ENCODE measurements at places on chromosomes 5 and 9.

DNA sequence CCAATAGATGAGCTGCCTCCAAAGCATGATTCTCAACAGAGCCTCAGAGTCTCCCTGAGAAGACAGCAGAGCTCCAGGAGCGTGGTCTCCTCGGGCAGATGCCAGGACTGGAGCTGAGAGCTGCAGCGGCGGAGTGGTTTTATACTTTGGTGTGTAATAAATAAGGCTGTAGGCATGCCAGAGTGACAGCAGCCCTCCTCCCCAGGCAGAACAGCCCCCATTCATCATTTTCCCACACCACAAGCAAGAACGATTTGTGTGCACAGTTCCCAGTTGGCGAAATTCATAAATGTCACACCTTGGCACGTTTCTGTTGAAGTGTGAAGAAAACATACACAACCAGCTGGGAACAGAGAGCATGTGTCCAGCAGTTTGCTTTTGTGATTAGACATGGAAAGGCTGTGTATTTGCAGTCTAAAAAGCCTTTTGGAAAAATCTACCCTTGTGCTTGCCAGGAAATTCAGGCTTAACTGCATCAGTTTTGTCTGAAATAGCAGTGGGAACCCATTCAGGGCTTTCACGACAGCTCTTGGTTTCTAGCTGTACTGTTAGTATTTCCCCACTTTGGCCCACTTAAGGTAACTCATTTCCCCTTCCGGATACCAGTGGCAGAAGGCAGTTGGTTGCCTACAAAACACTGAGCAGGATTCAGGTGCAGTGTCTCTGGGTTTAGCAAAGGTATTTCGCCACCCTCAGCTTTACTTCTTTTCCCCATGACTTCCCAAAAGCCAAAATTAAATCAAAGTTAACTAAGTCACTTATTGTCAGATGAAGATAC is at the start of gene C1QTNF3:
C1QTNF3 (minus strand) TSS at position 115 of the 778 bp plus-strand sequence; CDS start at position 27, 88 bp downstream.
- DNase-seq: no peak

GRCh38 chr5:168844016-168844921 is 265.1 kb upstream of the PANK3 start:
- DNase-seq: no peak

DNA sequence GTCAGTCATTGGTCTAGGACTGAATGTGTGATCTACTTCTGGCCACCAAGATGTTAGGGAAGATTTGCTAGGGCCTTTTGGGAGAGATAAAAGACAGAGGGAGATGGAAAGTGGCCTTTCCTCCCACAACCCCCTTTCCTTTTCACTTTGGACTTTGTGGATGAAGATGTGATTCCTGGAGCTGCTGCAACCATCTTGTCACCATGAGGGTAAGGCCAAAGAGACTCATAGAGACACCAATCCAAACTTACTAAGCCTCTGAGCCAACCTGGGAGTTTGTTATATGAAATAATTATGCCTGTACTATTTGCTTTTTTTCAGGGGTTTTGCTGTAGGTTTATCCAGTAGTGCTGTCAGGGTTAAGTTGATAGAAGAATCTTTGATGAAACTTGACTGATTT is 111.8 kb upstream of the SMIM23 start:
- DNase-seq: no peak

- DNase-seq: no peak
Measured at GRCh38 chr5:56606192-56606591, 209.2 kb upstream of the MAP3K1 start.

DNA sequence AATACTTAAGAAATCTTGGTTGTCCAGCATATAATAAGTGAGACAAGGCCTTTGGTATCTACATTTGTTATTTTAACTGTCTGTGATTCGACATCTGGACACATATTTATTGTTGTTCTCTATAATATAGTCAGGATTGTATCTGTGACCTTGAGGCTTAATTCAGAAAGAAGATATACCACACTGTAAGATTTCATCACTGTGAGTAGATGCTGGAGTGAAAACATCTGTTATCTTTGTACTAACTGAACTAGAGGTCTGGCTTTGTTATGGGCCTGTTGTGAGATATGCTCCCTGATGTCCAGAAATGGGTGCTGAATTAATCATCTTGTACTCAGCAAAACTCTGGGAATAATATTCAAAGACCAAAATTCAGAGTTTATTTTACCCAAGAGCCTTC is 148.5 kb downstream of the ISOC1 start:
- no peak for DNase-seq

GRCh38 chr5:140111011-140111858 is 2.7 kb upstream of the PURA start:
- DNase-seq: no peak

GRCh38 chr9:3012842-3013241 is 168.9 kb upstream of the PUM3 start:
- no peak for DNase-seq

DNA sequence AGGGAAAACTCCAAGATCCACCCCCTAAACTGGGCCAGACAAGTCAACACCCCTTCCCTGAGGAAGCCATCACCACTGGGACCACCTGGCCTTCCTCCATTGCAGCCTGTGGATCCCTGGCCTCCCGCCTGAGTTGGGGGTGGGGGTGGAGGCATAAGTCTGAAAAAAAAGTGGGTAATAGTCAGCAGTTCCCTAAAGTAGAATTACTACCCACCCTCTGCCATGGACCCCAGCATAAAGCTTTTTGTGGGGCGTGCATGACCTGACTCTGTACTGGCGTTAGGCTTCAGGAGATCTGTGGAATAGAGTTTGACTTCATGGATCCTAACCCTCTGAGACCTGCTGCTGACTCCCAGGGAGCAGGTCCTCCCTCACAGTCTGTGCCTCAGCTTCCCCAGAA is 2.0 kb upstream of the CXXC5 start:
- DNase-seq: no peak

GRCh38 chr5:18653216-18653752 is 1019.0 kb downstream of the TAF11L14 start:
- no peak for DNase-seq

DNA sequence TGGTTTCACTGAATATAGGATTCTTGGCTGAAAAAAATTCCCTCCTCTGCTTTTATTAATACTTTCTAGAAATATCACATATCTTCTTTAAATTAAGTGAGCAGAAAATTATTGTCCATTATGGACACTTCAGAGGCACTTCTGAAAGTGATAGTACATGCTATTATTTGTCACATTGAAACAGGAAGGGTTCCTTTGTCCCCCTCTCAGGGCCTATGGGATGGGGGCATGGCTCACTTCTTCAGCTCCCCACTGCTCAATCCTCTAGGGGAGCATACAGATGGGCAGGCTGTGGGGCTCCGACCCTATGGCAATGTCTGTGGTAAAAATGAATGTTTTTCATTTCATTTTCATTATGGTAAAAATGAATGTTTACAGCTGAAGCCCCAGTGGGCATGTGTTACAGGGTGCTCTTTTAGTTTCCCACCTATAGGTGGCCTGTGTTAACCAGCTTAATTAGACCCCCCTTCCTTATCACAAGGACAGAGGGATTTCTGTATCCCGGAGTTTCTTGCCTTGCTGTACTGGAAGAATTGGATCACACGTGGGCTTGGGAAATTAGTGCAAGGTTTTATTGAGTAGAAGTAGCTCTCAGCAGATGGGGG is 1225.2 kb downstream of the PTPRD start:
- no peak for DNase-seq

GRCh38 chr9:135533113-135533512 is 11.9 kb downstream of the LCN1 start:
- no peak for DNase-seq

DNA sequence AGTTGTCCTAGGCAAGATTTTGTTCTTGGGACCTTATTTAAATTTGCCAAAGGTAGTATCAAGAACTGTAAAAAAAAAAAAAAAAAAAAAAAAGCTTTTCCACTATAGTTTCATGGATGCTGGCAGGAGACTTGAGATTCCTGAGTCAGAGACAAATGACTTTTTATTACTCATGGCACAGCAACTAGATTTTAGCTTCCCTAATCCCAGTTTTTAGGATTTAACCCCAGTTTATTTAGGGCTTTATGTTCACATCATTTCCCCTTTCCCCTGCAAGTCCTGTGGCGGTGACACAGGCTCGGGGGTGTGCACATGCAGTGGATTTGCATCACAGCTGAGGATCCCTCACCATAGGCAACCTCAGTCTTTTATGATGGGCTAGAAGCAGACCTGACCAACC is 144.9 kb downstream of the GOLPH3 start:
- no peak for DNase-seq

DNA sequence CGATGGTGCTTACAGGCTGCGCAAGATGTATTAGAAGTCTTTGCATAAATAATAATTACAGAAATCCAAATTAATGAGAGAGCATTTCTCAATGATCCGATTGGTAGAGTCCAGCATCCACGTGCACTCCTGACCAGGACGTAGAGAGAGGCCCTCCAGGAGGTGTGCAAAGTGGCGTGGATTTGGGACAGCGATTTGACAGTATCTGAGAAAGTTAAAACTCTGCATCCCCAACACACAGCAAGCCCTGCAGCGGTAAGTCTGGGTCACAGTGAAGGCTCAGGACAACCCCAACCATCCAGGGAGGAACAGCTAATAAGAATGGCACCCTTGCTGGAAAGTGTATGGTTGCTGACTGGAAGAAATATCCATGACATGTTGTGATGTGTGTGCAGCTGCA is 180.2 kb downstream of the AUH start:
- DNase-seq: no peak

GRCh38 chr5:23864786-23865185 is 357.4 kb downstream of the PRDM9 start:
- no peak for DNase-seq

All from cerebellar nuclear complex (tissue), 1 donor.